Motor neuron (in vitro differentiated cells): ENCODE measurements at places on chromosomes 7 and 10. TPM values are rescaled to one million over a fixed set of nuclear protein-coding genes. Genes with fewer than 3 reads are reported as not detected.

Gene EGFR
- 3.3 and 4.7 TPM in 2 replicates for total RNA-seq

Gene GJC3
- total RNA-seq, result 3.1 and 3.7 TPM in 2 replicates

Gene ZNF467
- total RNA-seq, result 4.6 and 5.8 TPM in 2 replicates

Gene ELOVL3
- 0.31 TPM in 1 of 2 replicates, not detected in the other for total RNA-seq

Gene ZNF117
- total RNA-seq, result 20.6 and 21.4 TPM in 2 replicates

Gene PAPOLB
- total RNA-seq, result 0.27 and 0.36 TPM in 2 replicates

Gene POLR2J2
- total RNA-seq, result 0.73 and 1.5 TPM in 2 replicates

Gene GPR15LG
- total RNA-seq, result 0.69 TPM in 1 of 2 replicates, not detected in the other

Gene FBXL13
- total RNA-seq, result 4.3 and 4.4 TPM in 2 replicates

Gene PPP1R3C
- 26.0 and 27.2 TPM in 2 replicates for total RNA-seq

Gene PFKP
- total RNA-seq, result 96.0 and 97.0 TPM in 2 replicates
